ENCODE measurements at places on chromosomes 7 and 10.

- DNase-seq, result no peak
Observed at GRCh38 chr10:122182308-122182707, 88.8 kb upstream of the BTBD16 start.

DNA sequence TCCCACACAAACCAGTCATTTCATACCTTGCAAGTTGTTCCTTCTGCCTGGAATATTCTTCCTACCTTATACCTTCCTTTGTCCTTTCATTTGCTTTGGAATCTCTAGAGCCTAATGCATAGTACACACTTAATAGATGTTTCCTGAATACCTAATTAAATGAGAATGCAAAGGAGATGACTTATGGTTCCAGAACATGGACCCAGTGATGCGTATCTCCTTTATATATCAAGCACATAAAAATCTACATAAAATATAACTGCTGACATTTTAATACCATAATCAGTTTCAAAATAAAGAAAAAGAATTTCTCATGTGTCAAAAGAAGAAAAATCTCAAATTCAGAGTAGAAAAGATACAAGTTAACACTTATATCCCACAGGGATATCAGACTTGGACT lies 110.6 kb upstream of the ASAH2 start:
- DNase-seq, result no peak

DNA sequence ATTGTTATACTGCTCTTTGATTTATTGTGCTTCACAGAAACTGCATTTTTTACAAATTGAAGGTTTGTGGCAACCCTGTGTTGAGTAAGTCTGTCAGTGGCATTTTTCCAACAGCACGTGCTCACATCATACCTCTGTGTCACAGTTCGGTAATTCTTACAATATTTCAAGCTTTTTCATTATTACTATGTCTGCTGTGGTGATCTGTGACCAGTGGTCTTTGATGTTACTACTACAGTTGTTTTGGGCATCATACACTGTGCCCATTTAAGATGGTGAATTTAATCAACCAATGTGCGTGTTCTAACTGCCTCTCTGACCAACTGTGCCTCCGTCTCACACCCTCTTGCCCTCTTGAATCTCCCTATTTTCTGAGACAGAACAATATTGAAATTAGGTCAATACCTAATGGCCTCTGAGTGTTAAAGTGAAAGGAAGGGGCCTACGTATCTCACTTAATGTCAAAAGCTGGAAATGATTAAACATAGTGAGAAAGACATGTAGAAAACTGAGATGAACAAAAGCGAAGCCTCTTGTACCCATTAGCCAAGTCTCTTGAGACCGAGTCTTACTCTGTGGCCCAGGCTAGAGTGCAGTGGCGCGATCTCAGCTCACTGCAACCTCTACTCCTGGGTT lies 20.2 kb upstream of the ASL start:
- DNase-seq, result no peak

DNA sequence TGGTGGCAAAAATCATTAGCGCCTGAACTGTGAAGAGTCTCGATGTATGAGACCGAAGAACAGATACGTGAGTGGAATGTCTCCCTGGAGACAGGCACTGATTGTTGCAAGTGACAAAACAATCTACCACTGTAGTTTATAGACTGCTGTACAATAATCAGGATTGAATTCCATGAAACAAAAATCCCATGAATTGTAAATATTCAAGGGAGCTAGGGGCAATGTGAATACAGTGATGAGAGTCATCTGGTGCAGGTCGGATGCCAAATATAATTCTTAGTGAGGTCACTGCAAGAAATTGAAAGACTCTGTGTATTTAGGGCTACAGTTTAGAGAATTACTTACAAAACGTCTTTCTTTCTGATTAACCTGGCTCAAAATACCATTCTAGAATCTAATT lies 594.4 kb upstream of the VSTM2A start:
- DNase-seq, result no peak

- DNase-seq, result no peak
Observed at GRCh38 chr10:123655751-123656150, 10.4 kb upstream of the GPR26 start.

DNA sequence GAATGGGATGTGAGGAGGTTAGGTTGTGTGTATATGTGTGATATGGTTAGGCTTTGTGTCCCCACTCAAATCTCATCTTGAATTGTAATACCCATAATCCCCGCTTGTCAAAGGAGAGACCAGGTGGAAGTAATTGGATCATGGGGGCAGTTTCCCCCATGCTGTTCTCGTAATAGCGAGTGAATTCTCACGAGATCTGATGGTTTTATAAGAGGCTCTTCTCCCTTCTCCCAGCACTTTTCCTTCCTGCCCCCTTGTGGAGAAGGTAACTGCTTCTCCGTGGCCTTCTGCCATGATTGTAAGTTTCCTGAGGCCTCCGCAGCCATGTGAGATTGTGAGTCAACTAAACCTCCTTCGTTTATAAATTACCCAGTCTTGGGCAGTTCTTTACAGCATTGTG lies 47.3 kb downstream of the NPVF start:
- DNase-seq, result no peak

DNA sequence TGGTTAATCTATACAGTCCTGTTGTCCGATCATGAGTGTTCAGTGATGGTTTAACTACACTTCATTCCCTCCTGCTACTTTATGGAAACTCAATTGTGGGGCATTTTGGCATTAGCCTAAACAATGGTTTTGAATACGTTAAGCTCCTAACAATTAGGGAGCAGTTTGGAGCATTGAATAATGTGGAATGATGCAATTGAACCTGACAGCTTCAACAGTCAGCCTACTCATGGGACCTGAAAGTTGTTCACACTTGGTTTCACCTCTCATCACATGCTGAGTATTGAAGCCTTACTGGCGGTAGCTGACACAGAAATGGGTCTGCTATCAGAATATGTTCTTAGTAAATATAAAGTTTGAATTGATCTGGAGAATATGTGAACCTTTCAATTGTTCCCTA lies 186.1 kb downstream of the MLLT10 start:
- DNase-seq, result no peak

- no peak for DNase-seq
Observed at GRCh38 chr7:27254625-27255024, 12.0 kb downstream of the EVX1 start.

GRCh38 chr7:66403564-66403963 lies 198.4 kb downstream of the TPST1 start:
- no peak for DNase-seq

- DNase-seq, result no peak
Observed at GRCh38 chr10:73126343-73126742, 16.1 kb downstream of the NUDT13 start.

- DNase-seq, result no peak
Observed at GRCh38 chr7:157278791-157279724, 57.7 kb upstream of the DNAJB6 start.

- no peak for DNase-seq
Observed at GRCh38 chr7:157560258-157560654, 223.5 kb downstream of the DNAJB6 start.

DNA sequence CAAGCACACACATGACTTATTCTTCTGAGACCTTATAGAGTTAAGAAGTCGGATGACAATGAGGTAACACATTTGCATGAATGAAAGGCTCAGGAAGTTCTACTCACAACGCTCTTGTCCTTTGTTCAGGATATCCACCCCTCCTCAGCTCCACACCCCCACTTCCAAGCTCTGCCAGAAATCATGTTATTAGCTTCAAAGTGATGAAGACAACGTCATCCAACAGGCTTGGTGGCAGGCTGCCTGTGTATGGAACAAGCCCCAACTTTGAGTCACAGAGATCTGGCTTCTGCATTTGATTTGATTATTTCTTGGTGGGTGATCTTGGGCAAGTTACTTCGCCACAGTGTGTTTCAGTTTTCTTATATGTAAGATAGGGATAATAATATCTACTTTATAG lies 12.4 kb upstream of the BMPER start:
- DNase-seq, result no peak

DNA sequence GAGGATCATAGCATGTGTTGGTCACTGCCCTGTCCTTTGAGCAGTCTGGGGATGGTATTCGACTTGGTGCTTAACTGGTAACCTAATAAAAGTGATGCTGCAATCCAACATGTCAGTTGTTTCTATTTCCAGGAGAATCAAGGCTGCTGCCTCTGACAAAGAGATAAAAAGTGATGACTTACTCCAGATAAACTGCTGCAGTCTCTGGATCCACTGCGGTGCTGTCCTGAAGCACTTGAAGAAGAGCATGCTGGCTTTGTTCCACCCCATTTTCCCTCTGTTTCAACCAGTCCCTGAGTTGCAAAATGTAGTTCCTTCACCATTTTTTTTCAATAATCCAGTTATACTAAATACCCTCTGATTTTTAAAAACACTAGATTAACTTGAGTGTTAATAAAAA lies 403.5 kb upstream of the ANKRD30A start:
- DNase-seq, result no peak

DNA sequence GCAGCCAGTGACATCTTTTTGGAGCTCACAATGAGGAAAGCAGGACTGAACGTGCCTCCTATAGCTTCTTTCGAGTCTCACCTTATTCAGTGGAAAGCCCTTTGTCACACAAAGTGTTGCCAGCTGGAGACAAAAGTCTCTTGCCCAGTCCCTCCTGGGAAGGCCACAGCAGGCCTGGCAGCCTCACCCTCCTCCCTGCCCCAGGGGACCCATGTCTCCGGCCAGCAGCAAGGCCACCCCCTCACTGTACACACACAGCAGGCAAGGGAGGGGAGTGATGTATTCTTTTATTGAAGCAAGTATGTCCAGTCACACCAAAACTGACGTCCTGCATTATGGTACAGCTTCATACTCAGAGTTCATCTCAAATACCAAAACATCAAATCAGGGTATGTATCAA lies 56.0 kb downstream of the CSGALNACT2 start:
- DNase-seq, result no peak

DNA sequence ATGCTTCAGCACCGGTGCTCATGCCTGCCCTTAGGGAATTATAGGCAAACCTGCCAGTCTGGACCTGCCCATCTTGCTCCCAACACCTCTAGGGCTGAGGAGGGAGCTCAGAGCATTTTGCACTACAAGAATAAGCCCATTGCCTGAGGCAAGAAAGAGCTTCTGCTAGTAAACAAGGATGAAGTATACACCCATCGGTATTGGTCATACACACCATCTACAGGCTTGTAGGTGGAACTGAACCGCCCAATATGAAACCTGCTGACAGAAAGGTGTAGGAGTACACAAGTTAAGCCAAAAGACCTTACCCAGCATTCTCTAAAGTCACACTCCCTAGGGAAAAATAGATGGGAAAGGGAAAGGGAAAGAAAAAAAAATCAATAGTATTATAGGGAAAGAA lies 957.0 kb upstream of the LRRTM3 start:
- DNase-seq, result no peak

DNA sequence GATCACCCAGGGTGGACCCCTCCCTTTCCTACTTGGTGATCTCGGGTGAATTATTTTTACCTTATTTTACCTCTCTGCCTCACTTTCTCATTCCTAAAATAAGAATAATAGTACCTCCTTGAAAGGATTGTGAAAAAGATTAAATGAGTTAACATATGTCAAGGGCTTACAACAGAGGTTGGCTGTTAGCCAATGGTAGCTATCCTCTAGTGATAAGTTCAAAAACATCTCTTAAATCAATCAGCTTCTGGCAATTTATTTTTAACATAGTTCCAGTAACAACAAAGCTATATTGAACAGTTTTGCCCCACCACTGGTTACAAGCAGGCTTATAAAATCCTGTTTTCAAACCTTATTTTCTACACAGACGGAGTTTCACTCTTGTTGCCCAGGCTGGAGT lies 45.4 kb downstream of the TMEM168 start:
- DNase-seq, result no peak

DNA sequence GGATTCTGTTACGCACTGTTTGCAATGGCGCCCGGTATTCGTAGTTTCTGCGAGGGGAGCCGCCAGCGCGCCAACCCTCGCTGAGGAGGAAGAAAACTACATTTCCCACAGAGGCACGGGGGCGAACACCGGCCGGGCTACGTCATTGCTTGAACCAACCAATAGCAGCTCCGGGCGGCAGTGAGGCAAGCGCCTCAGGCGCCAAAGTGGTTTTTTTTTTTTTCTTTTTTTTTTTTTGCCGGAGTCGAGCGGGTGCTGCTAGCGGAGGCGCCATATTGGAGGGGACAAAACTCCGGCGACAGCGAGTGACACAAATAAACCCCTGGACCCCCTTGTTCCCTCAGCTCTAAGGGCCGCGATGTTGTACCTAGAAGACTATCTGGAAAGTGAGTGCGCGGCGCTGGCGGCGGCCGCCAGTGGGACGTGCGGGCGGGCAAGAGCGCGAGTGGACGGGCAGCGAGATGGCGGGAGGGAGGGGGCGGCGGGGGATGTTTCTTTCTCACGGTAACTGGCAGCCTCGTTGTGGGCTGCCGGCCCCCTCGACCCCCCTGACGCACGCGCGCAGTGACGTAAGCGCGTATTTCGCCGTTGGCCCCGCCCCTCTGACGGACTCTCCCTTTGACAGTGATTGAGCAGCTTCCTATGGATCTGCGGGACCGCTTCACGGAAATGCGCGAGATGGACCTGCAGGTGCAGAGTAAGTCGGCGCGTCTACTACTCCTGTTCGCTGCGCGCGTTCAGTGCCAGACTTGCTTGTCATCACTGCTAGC lies at the start of gene ING3:
TSS of gene ING3 (plus strand) at position 239 of the 770 bp plus-strand sequence. CDS start at position 359, 120 bp downstream.
- peak; percentile 97 for DNase-seq

GRCh38 chr10:98920807-98921206 lies 314.8 kb downstream of the HPSE2 start:
- DNase-seq, result no peak

DNA sequence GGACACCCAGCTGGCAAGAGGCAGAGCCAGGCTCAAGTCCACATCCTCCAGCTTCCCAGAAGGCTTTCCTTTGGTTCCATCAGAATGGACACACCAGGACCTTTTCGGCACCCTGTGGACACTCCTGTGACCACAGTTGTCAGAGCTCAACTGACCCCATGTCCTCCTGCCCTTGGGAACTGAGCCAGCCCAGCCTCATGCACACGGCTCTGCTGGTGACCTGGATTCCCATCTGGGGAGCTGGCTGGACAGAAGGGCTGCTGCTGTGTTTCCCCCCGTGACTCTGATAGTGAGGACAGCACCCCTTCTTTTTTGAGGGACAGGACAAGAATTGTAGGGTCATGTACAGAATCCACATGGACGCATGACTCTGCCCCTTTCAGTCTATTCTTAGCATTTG lies 289.2 kb downstream of the WDR37 start:
- DNase-seq, result no peak

GRCh38 chr10:77602231-77602912 lies 35.2 kb downstream of the KCNMA1 start:
- DNase-seq, result no peak

- no peak for DNase-seq
Observed at GRCh38 chr7:100570954-100571828, 2.5 kb downstream of the SAP25 start.

DNA sequence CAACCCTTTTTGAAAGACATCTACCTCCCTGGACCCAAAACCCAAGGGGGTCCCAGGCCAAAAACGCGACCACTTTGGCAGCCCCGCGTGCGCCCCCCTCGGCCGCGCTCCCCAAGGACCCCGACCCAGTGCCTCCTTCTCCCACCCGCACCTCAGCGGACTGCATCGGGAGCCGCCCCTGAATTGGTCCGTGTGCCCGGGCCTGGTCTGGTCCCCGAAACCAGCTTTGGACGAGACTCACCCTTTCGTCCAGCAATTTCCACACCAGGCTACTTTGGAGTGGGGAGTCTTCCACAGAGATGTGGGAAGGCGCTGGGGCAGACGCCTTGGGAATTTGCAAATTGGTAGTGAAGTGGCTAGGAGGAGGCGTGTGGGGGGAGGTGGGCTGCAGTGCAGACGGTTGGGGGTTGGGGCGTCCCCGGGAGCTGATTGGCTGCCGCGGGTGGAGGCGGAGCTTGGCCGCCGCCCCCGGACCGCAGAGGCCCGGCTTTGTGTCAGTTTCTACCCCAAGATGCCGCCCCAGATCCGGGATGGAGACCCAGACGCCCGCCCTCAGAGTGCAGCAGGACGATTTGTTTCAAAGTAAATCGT lies 16.9 kb downstream of the TCAF1 start:
- no peak for DNase-seq

Measured in HL-60 (cell line).